ENCODE measurements at places on chromosomes 7 and 10.
A peak's percentile ranks its signal among the peaks of the same experiment; 100 is the strongest.

DNA sequence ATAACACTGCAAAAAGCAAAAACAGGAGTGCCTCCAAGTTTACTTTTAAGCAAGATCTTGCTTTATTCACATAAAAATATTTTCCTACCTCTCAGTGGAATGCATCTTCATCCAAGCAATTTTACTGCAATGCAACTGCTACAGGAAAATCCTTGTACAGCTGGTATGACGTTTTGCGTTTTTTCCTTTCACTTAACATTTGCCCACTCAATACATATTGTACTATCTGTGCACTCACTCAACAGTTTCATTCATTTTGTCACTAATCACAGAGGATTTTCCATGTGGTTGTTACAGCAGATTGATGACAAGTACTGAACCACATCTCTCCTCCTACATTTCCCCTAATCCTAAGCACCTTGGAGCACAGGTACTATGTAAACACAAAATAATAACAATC is 222.0 kb upstream of the IMMP2L start:
- DNase-seq: no peak

DNA sequence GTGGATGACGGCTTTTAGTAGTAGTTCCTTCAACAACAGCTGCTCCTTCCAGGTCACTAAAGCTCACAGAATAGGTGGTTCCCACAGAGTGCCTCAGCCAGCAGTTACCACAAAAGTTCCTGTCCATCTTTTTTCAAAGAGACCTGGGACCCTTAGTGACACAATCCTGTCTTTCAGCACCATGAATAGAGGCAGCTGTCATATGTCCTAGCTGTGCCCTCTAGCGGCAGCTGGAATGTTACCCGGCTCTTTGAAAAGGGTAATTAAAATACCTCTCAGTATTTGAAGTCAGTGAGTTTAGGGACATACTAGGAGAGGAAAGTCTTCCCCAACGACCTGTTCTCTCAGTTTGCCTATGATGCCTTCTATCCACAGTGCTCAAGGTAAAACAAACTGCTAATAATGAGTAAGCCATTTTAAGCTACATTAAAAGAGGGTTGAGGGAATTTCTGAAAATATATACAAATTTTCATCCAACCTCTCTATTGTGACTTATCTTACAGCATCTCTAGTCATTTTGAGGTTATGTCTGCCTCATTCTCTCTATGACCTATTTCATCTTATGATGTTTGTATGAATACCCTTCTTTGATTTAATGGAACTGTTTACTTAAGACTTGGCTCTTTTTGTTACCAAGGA is 290.8 kb downstream of the NXPH1 start:
- DNase-seq: peak; percentile 41

GRCh38 chr7:27150568-27151340 is 1.6 kb downstream of the HOXA3 start:
- DNase-seq: peak; percentile 79

DNA sequence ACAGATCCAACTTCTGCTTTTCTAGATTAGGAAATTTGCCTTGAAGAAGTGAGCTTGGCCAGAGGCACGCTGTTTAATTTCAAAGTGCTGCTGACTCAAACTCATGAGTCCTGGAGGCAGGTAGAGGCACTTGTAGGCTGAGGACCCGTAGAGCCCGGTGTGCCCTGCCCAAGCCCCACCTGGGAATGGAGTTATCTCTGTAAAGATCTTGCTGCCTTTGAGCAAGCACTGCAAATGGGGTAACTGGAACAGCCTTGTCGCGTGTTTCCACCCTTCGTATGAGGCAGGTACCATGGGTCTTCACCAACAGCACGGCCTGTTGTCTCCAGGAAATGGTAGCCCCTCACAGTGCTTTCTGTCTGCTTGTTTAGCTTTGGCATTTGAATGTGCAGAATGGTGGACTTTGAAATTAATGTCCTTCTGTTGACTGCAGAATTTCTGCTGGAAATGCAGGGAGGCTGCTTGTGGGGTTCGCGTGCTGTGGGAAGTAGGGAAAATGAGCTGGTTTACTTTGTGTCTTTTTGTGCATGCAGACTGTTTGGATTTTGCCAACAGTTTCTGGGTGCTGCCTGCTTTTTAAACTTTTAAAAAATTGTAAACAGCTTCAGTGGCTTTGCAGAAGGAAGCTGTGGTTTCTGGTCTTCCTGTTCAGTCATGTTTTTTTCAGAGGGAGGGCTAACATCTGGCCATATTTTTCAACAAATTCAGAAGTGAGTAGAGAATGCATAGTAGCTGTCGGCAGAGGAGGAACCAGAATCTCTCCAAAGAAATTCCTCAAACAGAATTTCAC is 27.2 kb downstream of the CCM2 start:
- DNase-seq: peak; percentile 79

GRCh38 chr7:120131096-120131839 is 141.7 kb upstream of the KCND2 start:
- DNase-seq: no peak

- peak; percentile 43 for DNase-seq
Observed at GRCh38 chr7:117751775-117752174, 121.5 kb downstream of the CTTNBP2 start.

DNA sequence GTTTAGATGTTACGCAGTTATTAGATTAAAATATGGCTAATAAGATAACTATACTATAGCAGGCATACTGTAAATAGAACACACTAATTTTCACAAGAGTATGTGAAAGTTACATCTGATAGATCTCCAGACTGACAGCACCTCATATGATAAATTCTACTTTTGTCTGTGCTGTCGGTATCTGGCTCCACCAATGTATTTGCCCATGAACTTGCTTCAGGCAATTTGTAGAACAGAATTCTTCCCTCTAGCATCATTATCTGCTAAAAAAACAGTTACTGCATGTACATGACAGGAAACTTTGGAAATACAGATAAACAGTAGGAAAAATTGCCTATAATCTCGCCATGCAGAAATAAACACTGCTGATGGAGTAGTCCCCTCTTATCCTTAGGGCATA is 137.7 kb downstream of the WNT2 start:
- DNase-seq: no peak

- DNase-seq: no peak
Observed at GRCh38 chr10:109846832-109847231, 76.5 kb downstream of the XPNPEP1 start.

GRCh38 chr10:114429581-114430335 is 25.5 kb upstream of the AFAP1L2 start:
- DNase-seq: no peak

GRCh38 chr10:130751106-130751840 is 560.2 kb downstream of the TCERG1L start:
- DNase-seq: no peak

DNA sequence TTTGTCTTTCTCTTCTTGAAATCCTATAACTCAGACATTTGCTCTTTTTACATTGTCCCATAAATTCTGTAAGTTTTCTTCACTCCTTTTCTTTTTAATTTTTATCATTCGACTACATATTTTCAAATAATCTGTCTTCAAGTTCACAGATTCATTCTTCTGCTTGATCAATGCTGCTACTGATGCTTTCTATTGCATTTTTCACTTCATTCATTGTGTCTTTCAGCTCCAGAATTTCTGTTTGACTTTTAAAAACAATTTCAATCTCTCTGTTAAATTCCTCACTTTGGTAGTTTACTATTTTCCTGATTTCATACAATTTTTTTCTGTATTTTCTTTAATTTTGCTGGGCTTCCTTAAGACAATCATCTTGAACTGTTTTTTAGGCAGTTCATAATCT is 230.4 kb downstream of the HPSE2 start:
- no peak for DNase-seq

GRCh38 chr7:95338832-95339231 is 14.5 kb upstream of the PON1 start:
- DNase-seq: no peak

- DNase-seq: no peak
Observed at GRCh38 chr7:80895056-80895455, 23.8 kb downstream of the SEMA3C start.

DNA sequence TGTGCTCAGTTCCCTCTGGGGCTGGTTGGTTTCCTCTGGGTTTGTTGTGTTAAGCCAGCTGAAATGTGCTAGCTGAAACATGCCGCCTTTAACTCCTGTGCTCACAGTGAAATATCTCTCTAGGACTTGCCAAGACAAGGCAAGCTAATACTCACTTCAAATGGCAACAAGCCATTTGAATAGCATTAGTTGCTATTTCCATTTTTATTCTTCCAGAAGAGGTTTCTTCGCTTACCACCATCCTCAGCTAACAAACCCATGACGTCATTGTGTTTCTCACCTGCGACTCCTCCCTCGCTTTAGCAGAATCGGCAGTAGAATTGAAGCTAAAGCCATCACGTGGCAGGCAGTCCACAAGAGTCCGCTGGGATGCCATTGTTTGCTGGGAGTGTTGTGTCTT is 61.3 kb downstream of the ZNF22 start:
- DNase-seq: no peak

- peak; percentile 71 for DNase-seq
Observed at GRCh38 chr7:91299952-91300775, 35.9 kb downstream of the FZD1 start.

DNA sequence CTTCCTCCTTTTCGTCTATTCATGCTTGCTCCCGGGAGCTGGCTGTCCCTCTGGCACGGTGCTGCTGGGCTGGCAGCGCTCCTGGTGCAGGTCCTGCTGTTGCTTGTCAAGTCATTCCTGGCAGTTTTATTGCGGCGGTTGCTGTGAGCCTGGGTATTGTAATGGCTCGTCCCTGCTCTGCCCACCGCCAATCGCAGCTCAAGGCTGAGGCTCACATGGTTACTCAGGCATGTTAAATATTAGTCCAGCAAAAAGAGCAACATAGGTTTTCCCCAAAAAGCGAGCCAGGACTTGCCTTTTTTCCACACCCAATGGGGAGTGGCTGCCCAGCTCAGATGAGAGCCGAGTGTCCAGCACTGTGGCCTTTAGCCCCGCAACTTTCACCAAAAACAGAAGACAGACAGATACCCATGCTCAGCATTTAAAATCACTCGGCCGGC is 492.9 kb upstream of the FOXK1 start:
- DNase-seq: no peak

GRCh38 chr7:116213361-116214130 is 3.2 kb downstream of the TES start:
- DNase-seq: peak; percentile 58

DNA sequence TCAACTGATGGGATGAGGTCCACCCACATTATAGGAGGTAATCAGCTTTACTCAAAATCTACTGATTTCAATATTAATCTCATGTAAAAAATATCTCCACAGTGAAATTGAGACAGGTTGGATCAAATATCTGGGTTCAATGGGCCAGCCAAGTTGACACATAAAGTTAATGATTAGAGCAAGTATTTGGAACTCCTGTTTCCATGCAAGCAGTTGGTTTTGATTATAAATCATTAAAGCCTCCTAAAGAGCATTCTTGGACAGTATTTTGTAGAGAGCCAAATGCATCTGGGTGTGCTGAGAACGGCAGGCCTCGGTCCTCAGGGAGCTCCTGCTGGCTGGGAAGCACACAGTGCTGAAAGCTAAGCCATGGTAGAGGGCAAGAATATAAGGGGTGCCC is 126.9 kb upstream of the BTBD16 start:
- no peak for DNase-seq

GRCh38 chr10:81898518-81898917 is 23.5 kb downstream of the NRG3 start:
- no peak for DNase-seq

- DNase-seq: no peak
Observed at GRCh38 chr7:34011017-34011695, 105.8 kb downstream of the BMPER start.

DNA sequence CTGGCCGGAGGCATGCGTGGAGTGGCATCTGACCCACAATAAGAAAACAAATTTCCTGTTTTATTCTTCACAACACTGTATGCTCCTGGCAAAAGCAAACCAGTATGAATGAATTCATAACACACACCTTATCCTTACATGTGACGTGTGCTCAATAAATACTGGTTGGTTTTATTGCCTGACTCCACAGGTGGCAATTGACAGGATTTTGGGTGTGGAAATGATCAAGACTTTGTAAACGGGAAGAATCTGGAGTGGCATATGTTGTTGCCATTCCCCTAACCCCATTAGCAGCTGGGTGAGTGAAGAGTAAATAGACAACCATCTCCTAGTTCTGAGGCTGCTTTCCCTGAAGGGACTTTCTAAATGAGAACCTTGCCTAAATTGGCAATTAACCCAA is 215.5 kb upstream of the AOAH start:
- DNase-seq: no peak

- no peak for DNase-seq
Observed at GRCh38 chr10:99115703-99116102, 119.9 kb downstream of the HPSE2 start.

DNA sequence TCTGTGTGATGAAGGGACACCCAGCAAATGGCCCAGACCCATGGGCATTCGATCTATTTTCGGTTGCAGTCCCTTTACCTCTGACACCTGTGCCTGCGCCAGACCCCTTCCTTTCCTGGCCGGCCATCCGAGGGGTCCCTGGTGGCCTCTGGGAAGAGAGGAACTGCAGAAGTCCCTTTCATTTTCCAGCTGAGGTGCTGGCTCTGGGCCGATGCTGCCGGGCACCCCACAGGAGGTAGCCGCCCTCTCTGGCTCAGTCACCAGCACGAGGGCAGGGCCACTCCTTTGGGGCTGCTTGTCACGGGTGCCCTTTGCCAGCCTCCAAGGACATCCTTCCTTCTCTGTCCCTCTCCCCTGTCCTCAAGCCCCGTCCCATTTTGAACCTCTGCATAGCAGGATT is 4.2 kb upstream of the ELN start:
- DNase-seq: no peak

DNA sequence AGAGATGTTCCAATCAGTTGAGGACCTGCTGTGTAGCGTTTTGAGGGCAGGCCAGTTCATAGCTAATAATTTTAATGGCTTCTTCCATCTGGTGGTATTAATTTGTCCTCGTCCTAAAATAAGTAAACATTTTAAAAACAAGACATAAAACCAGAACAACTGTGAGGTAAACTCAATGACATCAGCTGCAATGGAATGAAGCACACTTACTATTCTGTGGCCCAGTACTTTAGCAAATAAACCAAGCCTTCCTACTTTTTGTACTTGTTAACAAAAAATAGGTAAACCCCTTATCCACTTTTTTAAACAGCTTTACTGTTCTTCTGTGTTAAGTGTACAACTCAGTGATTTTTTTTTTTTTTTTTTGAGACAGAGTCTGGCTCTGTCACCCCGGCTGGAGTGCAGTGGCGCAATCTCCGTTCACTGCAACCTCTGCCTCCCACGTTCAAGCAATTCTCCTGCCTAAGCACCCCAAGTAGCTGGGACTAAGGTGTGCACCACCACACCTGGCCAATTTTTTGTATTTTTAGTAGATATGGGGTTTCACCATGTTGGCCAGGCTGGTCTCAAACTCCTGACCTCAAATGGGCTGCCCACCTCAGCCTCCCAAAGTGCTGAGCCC is 28.9 kb upstream of the FZD1 start:
- no peak for DNase-seq

Measured in suppressor macrophage treated with lipopolysaccharide for 1 hour (primary cell).